ENCODE measurements at places on chromosomes 7 and 10.

DNA sequence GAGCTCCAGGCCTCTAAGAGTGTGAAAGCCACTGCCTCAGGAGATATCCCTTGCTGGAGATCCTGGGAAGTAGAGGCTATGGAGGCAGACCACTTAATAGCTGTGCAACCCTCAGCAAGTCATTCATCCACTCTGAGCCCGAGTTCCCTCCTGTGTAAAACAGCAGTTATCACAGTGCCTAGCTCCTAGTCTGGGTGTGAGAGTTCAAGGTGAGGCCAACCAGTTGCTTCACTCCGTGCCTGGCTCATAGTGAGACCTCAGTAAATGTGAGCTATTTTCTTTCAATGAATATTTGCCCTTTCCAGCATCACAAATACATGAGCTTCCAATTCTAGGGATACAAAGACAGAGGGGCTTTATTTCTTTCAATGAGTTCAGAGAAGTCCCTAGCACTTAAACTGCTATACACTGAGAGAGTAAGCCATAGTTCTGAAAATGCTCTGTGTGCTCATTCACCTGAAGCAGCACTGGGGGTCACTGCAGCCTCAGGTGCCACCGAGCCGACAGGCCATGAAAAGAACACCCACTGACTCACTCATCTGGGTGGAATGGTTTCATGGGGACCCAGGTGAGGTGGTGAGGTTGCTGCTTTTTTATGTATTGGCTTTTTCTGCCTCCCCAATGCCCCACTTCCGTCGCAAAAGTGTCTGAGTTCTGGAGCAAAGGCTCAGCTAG lies 259.8 kb downstream of the KCNMA1 start:
- DNase-seq = no peak

GRCh38 chr10:35783305-35783838 lies 141.3 kb upstream of the FZD8 start:
- DNase-seq = no peak

DNA sequence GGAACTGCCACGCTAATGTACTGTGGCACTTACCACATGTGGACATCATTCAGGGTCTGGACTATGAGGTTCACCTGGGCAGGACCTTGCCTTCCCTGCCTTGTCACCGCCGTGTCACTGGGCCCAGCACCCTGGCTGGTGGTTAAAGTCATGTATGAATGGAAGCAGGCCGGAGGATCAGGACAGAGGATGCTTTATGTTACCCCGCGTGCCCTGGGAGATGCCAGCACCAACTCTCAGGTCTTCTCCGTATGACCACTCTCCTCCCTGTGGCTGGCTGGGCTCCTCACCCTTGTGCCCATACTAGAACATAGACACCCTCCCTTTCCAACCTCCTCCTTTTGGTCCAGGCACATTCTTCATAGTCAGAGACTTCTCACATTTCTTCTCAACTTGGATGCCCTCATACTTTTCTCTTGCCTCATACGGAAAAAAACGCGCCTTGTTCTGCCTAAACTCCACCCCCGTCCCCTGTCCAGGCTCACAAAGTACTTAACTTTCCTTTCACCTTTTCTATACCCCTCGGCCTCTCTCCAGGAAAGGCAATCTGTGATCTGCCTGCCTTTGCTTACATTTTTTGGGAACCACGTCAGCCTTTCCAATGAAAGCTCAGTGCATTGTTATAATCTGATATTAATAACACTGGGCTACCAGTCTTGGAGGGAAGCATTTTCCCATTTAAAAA lies 240.0 kb downstream of the TEX36 start:
- no peak for DNase-seq

DNA sequence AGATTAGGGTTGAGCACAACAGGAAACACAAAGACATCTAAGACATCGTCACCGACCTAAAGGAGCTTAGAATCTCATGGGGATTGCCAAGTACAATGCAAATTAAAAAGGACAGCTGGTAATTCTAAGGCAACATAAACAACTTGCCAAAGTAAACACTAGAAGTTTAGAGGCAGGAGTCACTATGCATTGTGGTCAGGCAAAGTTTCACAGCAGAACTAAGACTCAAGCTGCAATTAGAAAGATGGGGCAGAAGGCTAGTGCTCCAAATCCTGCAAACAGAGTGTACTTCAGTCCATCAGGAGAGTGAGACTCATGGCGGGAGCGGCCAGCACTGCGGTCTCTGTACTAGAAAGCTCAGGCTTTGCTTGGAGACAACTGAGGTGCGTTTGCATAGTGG lies 52.7 kb downstream of the HIPK2 start:
- no peak for DNase-seq

- DNase-seq = no peak
Observed at GRCh38 chr10:109412353-109412752, 511.0 kb downstream of the XPNPEP1 start.

GRCh38 chr10:119401671-119402395 lies 140.7 kb downstream of the RGS10 start:
- DNase-seq = peak; percentile 88

DNA sequence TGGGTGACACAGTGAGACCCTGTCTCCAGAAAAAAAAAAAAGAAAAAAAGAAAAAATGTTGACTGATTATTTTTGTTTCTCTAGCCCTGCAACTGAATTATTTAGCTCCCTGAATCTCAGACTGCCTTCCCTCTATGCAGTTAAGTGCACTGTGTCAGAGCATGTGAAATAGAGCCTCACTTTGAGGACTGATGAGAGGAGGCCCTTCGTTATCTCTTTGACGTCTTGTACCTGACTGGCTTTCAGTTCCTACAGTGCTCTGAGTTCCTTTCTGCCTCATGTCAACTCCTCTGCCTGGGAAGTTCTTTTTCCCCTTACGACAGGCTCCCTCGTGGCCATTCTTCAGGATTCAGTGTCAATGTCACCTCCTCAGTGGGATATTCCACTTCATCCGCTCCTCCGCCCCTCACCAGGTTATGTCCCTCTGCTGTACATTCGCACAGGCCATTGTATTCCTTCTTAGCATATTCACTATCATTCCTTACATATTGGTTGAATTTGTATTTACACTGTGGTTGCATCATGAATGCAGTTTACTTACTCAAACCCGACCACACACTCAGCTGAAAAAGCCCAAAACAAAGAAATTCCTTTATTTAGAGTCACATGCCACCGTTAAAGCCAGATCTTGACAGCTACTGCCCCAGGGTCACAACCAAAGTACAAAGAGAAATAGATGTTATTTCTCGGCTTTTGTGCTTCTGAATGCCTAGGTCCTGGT lies 18.1 kb upstream of the CAMK2G start:
- no peak for DNase-seq

DNA sequence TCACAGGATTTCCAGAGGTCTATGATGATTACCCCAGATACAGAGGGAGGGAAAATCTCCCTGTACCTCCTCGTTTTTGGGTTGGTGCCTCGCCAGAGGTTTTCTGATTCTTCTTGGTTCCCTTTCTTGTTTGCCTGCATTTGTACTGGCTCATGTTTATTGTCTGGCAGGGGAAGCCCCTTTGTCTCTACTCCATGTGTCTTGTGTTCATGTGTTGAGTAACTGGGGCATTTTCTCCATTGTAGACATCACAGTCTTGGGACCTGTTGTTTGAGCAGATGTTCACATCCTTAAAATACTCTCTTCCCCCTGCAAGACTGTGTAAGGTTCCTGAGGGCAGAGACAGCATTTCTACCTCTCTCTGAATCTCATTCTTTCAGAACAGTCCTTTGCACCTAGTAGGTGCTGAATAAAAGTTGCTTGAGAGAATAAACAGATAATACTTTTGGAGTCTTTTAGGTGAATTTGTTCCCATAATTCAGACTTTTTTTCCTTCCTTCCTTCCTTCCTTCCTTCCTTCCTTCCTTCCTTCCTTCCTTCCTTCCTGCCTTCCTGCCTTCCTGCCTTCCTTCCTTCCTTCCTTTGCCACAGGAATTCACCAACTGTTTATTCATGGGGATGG lies 25.1 kb downstream of the CDK14 start:
- no peak for DNase-seq

DNA sequence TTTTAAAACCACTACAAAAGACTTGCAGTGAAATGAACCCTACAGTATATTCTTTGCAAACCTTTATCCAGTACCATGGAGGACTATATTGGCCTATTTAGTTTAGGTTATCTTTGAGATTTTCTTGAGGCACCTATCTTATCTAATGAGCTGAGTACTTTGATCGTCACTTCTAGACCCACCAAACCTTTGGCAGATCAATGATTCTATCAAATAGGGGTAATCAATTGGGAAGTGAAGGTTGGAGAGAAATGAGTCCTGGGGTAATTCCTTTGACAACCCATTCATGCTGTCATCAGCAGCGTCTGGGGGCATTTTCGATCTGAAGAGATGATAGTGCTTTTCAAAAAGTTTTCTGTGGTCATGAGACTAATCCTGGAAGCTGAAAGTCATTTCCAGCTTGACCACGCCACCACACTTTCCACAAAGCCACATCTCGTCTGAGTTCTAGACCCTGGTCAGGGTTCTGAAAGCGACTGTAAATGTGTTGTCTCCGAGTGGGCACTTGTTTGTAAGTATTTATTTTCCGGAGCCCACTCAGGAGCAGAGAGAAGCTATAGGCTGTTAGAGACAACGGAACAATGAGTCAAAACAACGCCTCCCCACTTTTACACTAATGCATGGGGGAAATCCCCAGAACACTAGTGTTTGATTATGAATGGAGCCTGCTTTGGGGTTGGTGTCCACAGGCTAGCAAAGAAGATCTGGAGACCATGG lies 4.8 kb downstream of the EGR2 start:
- DNase-seq = no peak

- DNase-seq = no peak
Observed at GRCh38 chr7:29841926-29842701, 35.8 kb downstream of the WIPF3 start.

GRCh38 chr7:93161181-93161762 lies 13.1 kb upstream of the SAMD9L start:
- DNase-seq = no peak

- DNase-seq = no peak
Observed at GRCh38 chr10:22246680-22247391, 29.0 kb upstream of the EBLN1 start.

GRCh38 chr7:100516135-100516812 lies 22.7 kb upstream of the AGFG2 start:
- DNase-seq = peak; percentile 79

- DNase-seq = no peak
Observed at GRCh38 chr7:2086229-2086628, 146.5 kb downstream of the MAD1L1 start.

DNA sequence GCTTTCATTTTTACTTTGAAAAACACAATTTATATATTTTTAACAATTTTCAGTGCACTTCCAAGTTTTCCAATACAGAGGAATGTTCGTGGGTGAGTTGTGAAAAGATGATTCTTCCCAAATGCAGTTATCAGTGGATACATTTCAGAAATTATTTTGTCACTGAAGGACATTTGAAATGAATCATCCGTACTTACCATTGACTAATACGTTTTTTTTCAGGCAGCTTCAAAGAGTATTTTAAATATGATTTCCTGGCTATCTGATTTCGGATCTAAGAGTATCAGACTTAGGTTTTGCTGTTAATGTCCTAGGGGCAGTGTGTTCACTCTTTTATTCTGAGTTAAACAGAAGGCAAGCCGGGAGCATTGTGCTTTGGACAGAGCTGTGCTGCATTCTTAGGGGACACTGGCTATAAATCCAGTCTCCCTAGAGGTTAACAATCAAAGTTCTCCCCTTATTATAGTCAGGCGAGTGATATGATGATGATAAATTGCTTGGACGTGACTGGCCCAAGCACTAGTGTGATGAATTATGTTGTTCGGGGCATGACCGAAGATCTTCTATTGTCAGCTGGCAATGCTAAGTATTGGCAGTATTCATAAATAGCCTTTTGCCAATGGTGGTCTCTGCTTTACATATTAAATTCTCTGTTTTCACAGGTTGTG lies 4.5 kb downstream of the PTER start:
- no peak for DNase-seq

GRCh38 chr7:158366346-158366745 lies 221.3 kb downstream of the PTPRN2 start:
- DNase-seq = no peak

- DNase-seq = no peak
Observed at GRCh38 chr10:75624638-75625037, 193.2 kb downstream of the LRMDA start.

DNA sequence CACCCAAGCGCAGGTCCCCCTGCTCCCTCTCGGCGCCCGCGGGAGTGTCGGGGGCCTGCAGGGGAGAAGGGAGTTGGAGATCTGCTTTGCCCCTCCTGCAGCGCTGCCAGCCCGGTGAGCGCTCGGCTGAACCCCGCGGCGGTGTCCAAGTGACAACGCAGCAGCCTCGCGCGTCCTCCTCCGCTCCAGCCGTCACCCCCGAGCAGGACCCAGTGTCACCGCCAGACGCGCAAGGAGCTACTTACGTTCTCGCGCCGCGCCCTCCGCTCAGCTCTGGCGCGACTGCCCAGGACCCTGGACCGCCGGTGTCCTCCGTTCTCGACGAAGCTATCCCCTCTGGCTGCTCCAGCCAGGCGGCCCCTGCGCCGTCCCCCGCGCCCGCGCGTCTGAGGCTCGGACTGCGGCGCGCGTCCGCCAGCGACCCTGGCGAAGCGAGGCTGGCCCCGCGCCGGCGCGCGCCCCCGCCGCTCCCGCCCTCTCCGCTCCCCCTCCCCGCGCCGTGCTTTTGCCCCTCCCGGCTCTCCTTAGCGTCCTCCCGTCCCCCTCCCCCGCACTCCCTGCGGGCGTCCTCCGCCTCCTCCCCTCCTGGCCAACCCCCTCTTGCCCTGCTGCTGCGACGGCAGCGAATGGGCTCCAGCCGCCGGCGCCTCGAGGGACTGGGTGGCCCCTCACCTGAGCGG lies at the start of gene NRCAM:
NRCAM (minus strand) TSS at position 439 of the 680 bp plus-strand sequence. CDS start 216,372 bp downstream, outside the sequence.
- no peak for DNase-seq

GRCh38 chr10:50740293-50740648 lies 535 bp downstream of the ASAH2B start:
- peak; percentile 78 for DNase-seq

GRCh38 chr10:112507046-112507445 lies 60.0 kb downstream of the VTI1A start:
- no peak for DNase-seq

DNA sequence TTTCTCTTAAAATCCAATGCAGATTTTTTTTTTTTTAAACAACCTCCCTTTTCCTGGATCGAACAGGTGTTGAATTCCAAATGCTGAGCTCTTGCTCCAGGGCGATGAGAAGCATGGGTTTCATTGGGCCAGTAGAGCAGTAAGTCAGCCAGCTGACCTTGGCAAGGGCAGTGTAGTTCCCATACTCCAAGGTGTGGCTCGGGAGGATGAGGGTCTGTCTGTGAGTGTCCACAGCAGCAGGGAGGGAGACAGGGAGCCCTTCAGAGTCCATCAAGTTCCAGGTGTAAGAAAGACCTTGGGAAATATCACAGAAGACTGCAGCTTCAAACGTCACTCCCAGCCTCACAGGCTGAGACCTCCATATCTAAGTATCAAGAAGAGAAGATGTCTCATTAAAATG lies 50.4 kb downstream of the PKD1L1 start:
- DNase-seq = no peak

- DNase-seq = no peak
Observed at GRCh38 chr10:82961864-82962263, 1086.9 kb downstream of the NRG3 start.

DNA sequence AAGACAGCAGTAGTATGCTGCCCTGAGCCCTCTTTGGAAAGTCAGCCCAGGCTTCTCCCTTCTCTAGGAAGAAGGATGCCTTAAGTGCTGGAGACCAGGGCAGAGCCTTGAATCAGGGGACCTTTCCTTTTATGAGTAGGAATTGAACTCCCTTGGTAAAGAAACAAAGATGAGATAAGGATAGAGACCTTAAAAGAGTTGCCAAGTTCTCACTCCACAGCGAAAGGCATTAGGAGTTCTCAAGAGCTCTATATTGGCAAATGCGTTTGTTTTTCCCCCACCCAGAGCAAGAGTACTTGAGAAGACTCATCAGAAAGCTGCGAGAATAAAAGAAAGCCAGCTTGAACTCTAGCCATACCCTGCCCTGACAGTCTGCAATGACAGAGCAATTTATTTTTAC lies 72.9 kb upstream of the OGDHL start:
- no peak for DNase-seq

GRCh38 chr7:115198143-115198542 lies 276.2 kb downstream of the MDFIC start:
- DNase-seq = no peak

Measured in smooth muscle cell of the brain vasculature (primary cell).